ENCODE measurements at places on chromosomes 11 and 22.

DNA sequence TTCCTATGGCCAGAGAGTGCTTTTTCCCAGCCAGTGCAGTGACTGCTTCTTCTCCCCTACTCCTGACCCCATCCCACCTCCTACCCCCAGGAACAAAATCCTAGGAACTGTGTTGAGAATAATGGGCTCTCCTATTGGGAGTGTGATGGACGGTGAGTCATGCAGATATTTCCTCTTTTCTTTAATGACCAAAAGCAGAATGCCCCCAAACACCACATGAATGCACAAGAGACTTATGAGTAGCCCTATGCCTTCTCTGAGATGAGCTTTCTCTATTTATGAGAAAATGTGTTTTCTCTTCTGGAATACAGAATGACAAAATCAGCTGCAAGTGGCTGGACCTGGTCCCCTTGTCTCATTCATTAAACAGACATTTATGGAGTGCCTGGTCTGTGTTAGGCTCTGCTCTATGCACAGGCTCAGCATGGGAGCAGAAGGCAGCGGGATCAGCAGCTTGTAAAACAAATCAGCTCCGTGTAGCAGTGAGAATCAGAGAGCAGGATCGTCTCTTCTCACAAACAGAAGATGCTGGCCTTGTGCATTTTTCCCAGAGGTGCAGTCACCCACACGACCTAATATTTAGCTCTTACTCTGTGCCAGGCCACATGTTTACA, 47.5 kb upstream of the GALNT18 start:
- no peak for DNase-seq

GRCh38 chr22:30989474-30989873, 20.4 kb downstream of the TUG1 start:
- no peak for DNase-seq

DNA sequence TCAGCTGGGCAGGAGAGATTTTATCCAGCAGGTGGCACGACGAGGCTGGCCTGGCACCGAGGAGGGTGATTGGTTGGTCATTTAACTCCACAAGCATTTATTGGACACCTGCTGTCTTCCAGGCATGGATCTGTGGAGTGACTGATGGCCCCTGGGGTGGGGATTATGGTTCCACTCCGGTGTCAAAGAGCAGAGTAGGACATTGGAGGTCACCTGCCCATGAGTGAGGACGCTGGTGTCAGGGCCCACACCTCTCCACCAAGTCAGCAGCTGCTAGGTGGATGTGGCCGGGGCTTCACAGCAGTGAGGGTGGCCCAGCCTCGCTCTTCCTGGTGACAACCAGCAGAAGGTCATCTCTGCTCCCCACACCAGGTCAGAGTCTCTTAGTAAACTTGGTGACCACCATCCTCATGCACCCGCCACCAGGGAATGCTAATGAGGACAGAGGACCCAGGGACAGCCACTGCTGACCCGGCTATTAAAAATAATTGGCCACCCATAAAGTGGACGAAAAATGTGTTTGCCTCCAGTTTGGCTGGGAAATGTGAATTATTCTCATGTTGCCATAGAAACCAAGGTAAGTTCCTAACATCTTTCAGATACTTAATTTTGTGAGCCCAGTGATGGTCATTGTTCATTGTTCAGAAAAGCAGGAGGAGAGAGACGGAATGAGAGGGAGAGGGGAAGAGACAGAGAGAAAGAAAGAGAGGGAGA, 428.7 kb downstream of the TBC1D22A start:
- DNase-seq = no peak

GRCh38 chr22:39208013-39208680, 36.6 kb downstream of the PDGFB start:
- no peak for DNase-seq

DNA sequence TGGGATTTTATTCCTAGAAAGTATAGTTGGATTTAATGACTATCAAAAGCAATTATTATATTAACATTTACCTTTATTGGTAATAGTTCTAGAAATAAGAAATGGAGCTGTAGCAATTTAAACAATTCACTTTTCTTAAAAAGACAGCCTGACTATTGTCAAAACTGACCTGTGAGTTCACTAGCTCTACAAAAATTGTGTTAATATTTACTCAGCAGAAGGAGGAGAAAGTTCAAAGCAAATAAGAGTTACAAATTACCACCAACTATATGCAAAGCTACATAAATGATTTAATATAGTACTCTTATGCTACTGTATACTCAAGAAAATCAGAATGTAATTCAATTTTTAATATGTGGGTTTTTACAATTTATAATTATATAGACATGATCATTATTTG, 310.0 kb downstream of the DCDC1 start:
- DNase-seq = no peak

DNA sequence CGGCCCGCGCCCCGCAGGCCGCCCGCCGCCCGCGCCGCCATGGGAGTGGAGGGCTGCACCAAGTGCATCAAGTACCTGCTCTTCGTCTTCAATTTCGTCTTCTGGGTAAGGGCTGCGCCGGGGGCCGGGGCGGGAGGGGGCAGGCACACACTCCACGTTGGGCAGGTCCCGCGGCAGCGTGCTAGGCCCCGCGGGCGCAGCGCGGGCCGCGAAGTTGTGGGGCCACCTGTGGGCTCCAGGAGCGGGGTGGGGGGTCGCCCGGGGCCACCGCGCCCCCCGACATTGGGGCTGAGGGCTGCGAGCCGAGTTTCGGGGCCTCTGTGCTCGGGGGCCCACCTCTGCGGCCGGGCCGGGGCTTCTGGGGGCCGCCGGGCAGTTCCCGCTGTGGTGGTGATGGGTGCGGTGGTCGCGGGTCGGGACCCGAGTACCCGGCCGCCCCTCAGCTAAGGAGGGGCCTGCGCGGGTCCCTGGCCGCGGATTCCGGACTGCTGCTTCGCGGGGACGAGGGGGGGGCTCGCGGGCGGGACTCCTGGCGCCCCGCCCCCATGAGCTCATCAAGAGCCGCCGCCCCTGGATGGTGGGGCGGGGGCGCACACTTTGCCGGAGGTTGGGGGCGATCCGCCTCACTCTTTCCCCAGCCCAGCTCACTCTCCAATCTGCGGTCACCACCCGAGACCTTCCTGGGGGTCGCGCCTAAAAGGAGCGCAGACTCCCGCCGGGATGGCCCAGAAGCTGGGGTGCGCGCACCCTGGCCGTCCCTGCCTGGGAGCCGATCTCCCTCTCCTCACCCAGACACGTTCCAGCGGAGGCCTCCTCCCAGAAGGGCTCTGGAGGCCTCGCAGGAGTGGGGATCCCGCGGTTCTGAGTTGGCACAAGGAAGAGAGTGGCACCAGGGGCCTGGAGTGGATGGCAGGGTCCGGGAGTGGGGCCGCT, 667 bp downstream of the CD81 start:
- no peak for DNase-seq
